ENCODE measurements at places on chromosomes 12 and 14.

GRCh38 chr12:3491938-3492792, 1.2 kb downstream of the PRMT8 start:
- DNase-seq: peak; percentile 16

DNA sequence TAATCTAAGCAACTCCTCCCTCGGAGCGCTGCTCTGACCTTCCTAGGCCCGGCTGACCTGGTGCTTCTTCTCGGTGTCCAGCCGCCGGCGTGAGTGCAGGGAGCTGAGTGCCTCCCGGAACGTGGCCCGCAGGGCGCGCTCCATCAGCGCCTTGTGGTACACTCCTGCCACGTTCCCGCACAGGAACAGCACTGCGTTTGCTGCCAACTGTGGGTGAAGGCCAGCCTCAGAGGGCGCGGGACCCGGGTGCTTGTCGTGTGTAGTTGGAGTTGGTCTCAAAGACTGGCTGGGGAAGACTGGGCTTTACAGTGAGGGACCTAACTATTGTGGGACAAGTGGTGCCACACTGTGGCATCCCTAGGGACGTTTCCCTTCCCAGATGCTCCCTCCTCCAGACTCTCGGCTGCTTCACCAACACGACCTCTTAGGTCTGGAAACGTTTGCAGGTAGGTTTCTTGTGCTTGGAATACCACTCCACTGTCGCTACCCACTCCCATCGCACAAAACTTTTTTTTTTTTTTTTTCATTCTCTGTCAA, 3.1 kb downstream of the ADCY4 start:
- DNase-seq: no peak

DNA sequence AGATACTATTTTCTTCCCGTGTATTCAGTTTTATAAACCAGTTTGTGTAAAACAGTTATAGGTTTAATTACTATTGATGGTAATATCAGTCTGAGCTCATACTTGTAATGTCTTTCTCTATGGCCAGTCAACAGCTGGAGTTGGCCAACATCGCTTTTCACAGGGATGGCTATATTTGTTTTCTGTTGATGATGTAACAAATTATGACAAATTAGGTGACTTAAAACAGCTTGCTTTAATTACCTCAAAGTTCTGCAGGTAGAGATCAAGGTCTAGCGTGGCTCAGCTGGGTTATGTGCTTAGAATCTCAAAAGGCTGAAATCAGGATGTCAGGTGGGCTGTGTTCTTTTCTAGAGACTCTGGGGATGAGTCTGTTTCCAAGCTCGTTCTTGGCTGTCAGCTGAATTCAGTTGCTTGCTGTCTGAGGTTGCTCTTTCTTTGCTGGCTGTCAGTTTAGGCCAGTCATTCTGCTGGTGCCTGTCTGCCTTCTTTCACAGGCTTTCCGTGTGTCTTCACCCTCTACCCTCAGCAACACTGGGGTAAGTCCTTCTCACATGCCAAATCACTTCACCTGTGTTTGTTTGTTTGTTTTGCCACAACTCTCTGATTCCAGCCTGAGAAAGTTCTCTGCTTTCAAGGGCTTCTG, 370.2 kb upstream of the E2F7 start:
- DNase-seq: no peak

DNA sequence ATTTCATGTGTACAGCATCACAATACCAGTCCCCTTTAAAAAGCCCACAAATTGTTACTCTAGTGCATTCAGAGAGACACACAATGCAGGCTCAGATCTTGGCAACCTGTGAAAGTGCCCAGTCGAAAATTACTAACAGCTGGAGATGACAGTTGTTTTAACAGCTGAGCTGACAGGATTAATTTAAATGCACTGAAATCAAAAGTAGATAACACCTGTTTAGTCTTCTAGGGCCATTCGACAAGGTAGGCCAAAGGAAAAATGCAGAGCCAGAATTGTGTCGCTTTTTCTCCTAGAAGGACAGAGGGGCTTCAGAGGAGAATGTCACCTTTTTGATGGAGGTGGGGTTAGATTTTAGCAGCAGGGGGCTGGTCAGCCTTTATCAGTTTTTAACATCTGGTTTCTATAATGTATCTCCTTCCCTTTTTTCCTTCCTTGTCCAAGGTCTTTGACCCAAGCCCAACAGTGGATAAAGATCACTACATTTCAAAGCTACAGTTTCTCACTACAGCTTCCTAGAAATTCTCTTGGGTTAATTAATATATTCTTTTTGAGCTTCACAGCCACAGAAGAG, 139.1 kb downstream of the SOX5 start:
- peak; percentile 30 for DNase-seq

- DNase-seq: no peak
Measured at GRCh38 chr12:96397756-96398423, 2.3 kb downstream of the CDK17 start.

- no peak for DNase-seq
Measured at GRCh38 chr14:88249266-88249665, 73.8 kb downstream of the KCNK10 start.

GRCh38 chr12:6276956-6277620, 33.4 kb upstream of the PLEKHG6 start:
- no peak for DNase-seq
